ENCODE measurements at places on chromosomes 12 and 14.

DNA sequence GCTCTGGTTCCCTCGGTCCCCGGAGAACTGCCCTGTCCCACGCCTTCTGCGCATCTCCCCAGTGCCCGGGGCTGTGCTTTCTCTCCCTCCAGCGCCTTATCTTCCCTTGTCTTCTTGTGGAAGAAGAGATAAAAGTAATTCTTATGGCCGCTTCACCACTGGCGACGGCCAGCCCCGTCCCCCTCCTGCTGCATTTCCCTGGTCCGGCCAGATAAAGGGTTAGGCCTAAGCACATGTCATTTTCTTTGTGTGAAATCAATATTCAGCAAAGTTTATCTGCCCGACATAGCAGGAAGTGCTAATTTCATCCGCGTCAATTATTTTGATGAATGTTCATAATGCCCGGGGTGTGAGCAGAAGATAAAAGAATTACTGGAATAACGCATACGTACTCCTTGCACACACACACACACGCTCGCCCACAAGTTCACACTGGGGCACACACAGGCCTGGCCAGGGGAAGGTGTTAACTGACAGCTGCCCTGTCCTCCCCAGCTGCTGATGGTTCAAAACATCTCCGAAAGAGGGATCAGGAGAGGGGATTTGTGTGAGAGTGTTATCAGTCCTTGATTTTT lies 177.7 kb upstream of the LHX5 start:
- no peak overlapping the region for H3K4me3 ChIP-seq
- H3K36me3 ChIP-seq, result no peaks in the 10 kb centered on the region
- H3K27me3 ChIP-seq, result peaks cover 9% of the 10 kb centered on the region
- no peak for DNase-seq
- H3K27ac ChIP-seq, result no peak overlapping the region

DNA sequence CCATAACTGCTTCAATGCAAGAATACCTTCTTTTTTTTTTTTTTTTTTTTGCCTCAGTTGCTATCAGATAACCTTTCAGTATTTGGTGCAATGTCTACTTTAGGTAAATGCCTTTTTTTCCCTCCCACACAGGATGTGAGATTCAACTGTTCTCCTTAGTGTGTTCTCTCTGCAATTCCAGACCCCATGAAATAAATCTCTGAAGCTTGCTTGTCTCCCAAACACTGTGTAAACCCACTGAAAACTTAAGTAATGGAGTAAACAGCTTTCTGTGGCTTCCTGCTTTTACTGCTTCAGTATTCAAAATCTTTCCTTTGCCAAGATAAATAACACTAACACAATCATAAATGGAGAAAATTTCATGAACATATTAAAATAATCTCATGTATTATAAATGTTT lies 55.8 kb upstream of the CLEC14A start:
- H3K36me3 ChIP-seq, result no peaks in the 10 kb centered on the region
- no peaks in the 10 kb centered on the region for H3K4me1 ChIP-seq
- no peaks in the 10 kb centered on the region for H3K27me3 ChIP-seq
- no peak for DNase-seq
- peak overlapping the region; percentile 65 for H3K27ac ChIP-seq
- no peak overlapping the region for H3K4me3 ChIP-seq

GRCh38 chr12:24591079-24591626 lies 357.7 kb downstream of the BCAT1 start:
- H3K4me1 ChIP-seq, result no peaks in the 10 kb centered on the region
- no peak overlapping the region for H3K4me3 ChIP-seq
- no peaks in the 10 kb centered on the region for H3K27me3 ChIP-seq
- H3K36me3 ChIP-seq, result no peaks in the 10 kb centered on the region
- no peak overlapping the region for H3K27ac ChIP-seq

- H3K27ac ChIP-seq, result no peak overlapping the region
- DNase-seq, result no peak
These were observed 62.6 kb upstream of the BICD1 start for GRCh38 chr12:32043928-32044549.

- no peak overlapping the region for H3K4me3 ChIP-seq
- no peaks in the 10 kb centered on the region for H3K36me3 ChIP-seq
- H3K4me1 ChIP-seq, result no peaks in the 10 kb centered on the region
- H3K27ac ChIP-seq, result no peak overlapping the region
- no peaks in the 10 kb centered on the region for H3K27me3 ChIP-seq
- DNase-seq, result no peak
These were observed 1296.9 kb upstream of the SEL1L start for GRCh38 chr14:82830596-82830995.

GRCh38 chr14:62181591-62181990 lies 419.4 kb downstream of the SNAPC1 start:
- no peak overlapping the region for H3K27ac ChIP-seq
- H3K4me3 ChIP-seq, result no peak overlapping the region
- H3K36me3 ChIP-seq, result no peaks in the 10 kb centered on the region

DNA sequence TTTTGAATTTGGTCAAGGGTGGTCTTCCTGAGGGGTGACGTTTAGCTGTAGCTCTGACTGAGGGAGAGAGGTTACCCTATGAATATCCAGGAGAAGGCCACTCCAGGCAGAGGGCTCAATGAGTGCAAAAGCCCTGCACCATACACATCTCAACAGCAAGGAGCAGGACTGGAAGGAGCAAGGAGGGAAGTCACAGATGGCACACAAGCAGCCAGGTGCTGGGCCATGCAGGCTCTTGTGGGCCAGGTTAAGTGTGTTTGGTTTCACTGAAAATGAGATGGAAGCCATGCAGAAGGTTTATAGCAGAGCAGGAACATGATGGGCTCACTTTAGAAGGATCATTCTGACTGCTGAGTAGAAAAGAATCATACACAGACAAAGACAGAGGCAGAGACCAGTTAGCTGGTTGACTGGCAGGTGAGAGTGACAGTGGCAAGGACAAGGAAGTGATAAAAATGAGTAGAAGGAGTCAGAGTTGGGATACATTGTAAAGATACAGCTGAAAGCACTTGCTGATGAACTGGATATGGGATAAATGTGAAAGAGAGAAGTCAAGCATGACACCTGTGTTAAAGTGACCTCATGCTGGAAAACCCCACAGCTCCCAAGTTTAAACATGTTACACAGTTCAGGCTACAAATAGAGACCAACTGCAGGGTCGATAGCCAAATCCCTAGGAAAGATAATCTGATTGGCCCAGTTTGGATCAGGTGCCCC lies 81.2 kb downstream of the PRKD1 start:
- H3K4me3 ChIP-seq, result no peak overlapping the region
- H3K36me3 ChIP-seq, result no peaks in the 10 kb centered on the region
- H3K4me1 ChIP-seq, result peaks cover 22% of the 10 kb centered on the region
- H3K27me3 ChIP-seq, result no peaks in the 10 kb centered on the region
- DNase-seq, result no peak

DNA sequence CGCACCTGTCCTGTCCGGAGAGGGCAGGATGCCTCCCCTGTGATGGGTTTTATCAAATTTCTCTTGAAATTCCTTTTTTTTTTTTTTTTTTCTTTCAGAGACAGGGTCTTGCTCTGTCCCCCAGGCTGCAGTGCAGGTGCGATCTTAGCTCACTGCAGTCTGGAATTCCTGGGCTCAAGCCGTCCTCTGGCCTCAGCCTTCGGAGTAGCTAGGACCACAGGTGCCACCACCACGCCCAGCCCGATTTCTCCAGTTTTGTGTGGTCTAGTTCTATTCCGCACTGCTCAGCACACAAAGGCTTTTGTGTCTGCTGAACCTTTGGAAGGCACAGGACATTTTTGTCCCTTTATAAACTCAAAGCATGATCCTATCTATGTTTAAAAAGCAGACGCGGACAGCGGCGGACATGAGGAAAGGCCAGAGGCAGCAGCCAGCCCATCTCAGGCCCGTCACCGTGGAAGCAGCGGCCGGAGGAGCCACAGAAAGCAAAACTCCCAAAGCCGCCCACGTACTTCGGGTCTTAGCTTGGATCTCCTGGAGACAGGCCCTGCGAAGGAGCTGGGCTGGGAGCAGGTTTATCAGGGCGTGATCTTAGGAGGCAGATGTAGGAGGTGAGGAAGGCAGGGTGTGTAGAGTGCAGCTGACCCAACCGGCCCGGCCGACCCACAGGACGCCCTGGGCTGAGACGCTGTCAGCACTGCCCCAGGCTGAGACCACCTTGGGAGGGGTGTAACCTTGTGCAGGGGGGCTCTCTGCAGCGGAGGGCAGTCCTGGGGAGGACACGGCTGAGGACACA lies 30.9 kb upstream of the FBRSL1 start:
- no peak overlapping the region for H3K27ac ChIP-seq
- H3K36me3 ChIP-seq, result no peaks in the 10 kb centered on the region
- peaks cover 16% of the 10 kb centered on the region for H3K27me3 ChIP-seq
- no peak overlapping the region for H3K4me3 ChIP-seq
- DNase-seq, result no peak

- no peak for DNase-seq
- no peaks in the 10 kb centered on the region for H3K27me3 ChIP-seq
- H3K4me1 ChIP-seq, result peaks cover 19% of the 10 kb centered on the region
These were observed 155.0 kb downstream of the GCH1 start for GRCh38 chr14:54747616-54748015.

- H3K36me3 ChIP-seq, result peaks cover 53% of the 10 kb centered on the region
- H3K27ac ChIP-seq, result no peak overlapping the region
- no peaks in the 10 kb centered on the region for H3K4me1 ChIP-seq
- H3K4me3 ChIP-seq, result no peak overlapping the region
- H3K27me3 ChIP-seq, result no peaks in the 10 kb centered on the region
These were observed 21.5 kb downstream of the SDS start for GRCh38 chr12:113382206-113382605.

- no peak overlapping the region for H3K27ac ChIP-seq
- no peak overlapping the region for H3K4me3 ChIP-seq
- H3K4me1 ChIP-seq, result peaks cover 11% of the 10 kb centered on the region
- no peaks in the 10 kb centered on the region for H3K36me3 ChIP-seq
- DNase-seq, result no peak
These were observed 39.4 kb upstream of the ATXN2 start for GRCh38 chr12:111638556-111638955.

DNA sequence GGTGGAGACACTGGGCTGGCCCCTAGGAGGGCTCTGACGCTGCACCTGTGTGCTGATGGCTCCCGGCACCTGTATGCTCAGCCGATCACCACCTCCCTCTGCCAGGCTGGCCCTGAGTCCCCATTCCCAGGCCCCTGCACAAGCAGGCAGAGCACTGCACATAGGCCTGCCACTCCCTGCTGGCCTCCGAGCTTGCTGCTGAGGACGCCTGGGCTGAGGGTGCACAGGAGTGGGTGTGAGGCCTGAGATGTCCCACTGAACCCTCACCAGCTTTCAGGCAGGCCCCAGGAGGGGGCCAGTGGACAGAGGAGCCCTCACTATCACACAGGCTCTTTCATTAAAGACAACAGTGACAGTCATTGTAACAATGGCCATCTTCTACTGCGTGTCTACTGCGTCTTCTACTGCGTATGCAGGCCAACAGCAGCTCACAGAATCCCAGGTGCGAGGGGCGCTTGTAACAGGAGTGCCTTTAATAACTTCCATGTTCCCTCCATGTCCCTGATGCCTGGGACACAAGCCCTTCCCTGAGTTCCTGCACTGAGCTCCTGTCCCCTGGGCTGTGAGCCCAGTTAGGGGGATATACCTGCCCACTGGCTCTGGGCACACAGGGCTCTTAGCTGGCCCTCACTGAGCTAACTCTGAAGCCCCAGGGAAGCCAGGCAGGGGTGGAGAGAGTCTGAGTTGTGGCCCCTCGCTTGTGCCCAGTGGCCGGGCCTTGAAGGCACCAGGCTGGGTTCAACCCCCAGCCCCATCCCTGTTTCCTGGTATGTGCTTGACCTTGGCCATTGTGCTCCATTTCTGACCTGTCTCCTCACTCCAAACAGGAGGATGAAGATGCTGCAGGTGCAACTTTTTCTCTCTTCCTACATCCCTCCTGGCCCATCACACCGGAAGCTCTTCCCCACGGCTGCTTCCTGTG lies 71.3 kb downstream of the PRIMA1 start:
- no peak overlapping the region for H3K27ac ChIP-seq
- no peaks in the 10 kb centered on the region for H3K36me3 ChIP-seq
- no peak for DNase-seq
- no peaks in the 10 kb centered on the region for H3K4me1 ChIP-seq
- H3K4me3 ChIP-seq, result no peak overlapping the region

- no peaks in the 10 kb centered on the region for H3K27me3 ChIP-seq
- H3K27ac ChIP-seq, result no peak overlapping the region
- H3K36me3 ChIP-seq, result no peaks in the 10 kb centered on the region
These were observed 10.5 kb downstream of the C12orf75 start for GRCh38 chr12:105341010-105341409.

DNA sequence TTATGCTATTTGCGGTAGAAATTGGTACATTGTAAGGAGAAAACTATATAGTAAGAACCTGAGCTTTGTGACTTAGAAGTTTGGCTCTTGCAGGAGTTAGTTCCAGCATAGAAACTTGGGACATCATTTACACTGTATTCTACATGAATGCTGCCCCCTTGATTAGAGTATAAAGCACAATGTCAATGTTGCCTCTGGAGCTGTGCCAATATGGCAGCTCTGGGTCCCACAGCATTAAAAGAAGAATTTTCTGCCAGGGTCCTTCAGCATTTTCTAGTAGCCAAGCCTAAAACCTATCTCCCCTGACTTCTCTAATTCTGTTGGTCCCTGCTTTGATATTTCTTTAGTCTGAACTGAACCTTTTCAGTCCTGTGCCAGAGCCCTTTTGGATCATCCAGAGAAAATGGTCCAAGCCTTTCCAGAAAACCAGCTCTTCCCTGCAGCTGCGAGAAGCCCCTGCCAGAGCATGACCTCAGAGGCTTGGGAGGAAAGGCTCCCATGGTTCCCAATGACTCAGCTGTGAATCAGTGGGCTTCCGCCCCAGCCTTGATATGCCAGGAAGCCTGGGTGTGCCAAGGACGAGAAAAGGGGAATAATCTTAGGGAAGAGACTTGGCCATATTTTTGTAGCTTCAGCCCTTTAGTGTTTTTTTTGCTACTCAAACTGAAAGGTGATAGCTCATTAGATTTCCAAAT lies 43.2 kb downstream of the PLEKHG7 start:
- no peaks in the 10 kb centered on the region for H3K36me3 ChIP-seq
- peak; percentile 79 for DNase-seq
- H3K27me3 ChIP-seq, result no peaks in the 10 kb centered on the region
- peak overlapping the region; percentile 59 for H3K27ac ChIP-seq
- H3K4me1 ChIP-seq, result peaks cover 19% of the 10 kb centered on the region
- no peak overlapping the region for H3K4me3 ChIP-seq

DNA sequence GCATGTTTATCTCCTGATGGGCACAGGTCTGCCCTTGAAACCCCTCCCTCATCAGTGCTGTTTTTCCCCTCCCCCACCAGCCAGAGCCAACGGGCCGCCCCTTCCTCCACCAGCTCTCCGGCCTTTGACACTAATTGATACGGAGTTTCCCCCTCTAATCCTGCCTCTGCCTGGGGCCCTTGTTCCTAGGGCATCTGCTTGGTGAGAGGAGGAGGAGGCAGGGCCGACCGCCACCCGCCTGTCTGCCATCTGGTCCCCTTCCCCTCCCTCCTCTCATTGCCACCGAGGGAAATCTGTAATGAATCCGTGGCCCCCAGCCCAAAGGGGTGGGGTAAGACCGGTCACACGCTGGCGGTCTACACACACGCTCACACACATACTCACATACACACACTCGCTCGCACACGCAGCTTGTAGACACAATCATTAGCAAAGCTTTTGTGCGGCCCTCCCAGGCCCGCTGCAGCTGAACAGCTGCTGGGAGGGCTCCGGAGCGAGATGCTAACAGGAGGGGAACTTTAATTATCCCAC lies 27.4 kb downstream of the SRRM4 start:
- no peak overlapping the region for H3K27ac ChIP-seq
- no peak for DNase-seq
- H3K4me1 ChIP-seq, result no peaks in the 10 kb centered on the region
- H3K27me3 ChIP-seq, result peaks cover 29% of the 10 kb centered on the region
- no peak overlapping the region for H3K4me3 ChIP-seq
- H3K36me3 ChIP-seq, result no peaks in the 10 kb centered on the region

- no peaks in the 10 kb centered on the region for H3K36me3 ChIP-seq
- H3K4me3 ChIP-seq, result no peak overlapping the region
- no peaks in the 10 kb centered on the region for H3K27me3 ChIP-seq
- no peaks in the 10 kb centered on the region for H3K4me1 ChIP-seq
These were observed 319.4 kb downstream of the SYT1 start for GRCh38 chr12:79183926-79184325.
